Left renal cortex interstitium (tissue), 4 donors: ENCODE measurements at places on chromosomes 16 and 17. TPM values are rescaled to one million over a fixed set of nuclear protein-coding genes. Genes with fewer than 3 reads are reported as not detected.

Gene ZG16B
- polyA plus RNA-seq, result 0.19 TPM

GRCh38 chr17:55872374-55872773 is 121.5 kb downstream of the PCTP start:
- DNase-seq, result no peak

Gene PCGF2
- polyA plus RNA-seq, result 91.7 TPM

Gene FBXW10
- 0.83 TPM for polyA plus RNA-seq

DNA sequence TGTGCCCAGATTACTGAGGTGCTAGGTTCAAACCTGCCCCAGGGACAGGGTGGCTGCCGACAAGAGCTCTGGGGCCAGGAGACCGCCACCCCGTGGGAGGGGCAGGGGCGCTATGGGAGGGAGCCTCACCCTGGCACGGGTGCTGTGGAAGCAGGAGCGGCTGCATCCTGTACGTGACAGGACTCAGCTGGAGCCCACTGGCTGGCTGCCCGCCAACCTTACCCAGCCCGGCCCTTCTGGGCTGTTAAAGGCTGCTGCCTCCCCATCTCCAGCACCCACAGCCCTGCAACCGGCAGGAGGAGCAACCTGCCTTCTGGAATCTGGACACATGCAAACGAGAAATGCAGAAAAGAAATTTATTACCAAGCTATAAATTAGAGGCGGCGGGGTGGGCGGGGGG is 11.2 kb downstream of the PAM16 start:
- no peak for DNase-seq

GRCh38 chr16:77190190-77190477 is 856 bp upstream of the MON1B start:
- no peak for DNase-seq

- no peak for DNase-seq
These were observed 50.1 kb downstream of the XPO6 start for GRCh38 chr16:28161626-28162025.

DNA sequence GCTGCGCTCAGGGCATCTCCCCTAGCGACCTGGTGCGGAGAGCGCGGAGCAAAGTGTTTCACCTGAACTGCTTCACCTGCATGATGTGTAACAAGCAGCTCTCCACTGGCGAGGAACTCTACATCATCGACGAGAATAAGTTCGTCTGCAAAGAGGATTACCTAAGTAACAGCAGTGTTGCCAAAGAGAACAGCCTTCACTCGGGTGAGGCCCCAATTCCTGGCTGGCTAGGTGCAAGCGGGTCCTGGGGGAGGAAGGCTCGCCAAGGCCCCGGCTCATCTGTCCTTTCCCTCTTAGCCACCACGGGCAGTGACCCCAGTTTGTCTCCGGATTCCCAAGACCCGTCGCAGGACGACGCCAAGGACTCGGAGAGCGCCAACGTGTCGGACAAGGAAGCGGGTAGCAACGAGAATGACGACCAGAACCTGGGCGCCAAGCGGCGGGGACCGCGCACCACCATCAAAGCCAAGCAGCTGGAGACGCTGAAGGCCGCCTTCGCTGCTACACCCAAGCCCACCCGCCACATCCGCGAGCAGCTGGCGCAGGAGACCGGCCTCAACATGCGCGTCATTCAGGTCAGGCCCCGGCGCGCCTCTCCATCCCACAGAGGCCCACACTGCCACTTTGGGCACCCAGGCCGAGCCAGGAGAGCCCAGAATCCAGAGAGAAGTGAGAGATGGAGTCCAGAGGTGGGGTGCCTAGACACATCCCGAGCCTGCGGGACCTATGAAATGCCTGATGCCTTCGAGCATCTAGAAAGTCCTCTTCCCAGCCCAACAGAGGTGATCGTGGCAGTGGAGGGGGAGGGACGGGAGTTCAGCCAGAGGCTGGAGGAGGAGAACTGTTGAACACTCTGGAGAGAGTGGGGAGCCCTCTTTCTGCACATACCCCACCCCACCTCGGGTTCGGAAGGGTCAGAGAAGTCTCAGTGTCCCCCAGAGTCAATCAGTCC is 3.3 kb downstream of the LHX1 start:
- DNase-seq, result no peak

DNA sequence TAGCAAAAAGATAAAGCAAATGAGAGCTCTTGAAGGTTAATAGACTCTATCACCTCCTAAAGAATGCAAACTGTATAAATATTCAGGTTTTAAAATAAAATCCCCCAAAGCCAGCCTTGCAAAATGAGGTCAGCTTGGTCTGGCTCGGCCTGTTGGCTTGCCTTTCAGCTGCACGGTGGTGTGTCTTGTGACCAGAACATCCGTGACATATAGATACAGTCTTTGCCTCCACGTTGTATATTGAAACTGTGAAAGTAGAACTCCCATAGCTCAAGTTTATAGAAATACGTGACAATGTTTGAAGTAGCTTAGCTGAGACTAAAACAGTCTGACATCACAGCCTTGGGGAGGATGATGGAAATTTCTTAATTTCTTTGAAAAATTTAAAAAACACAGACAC is 236.6 kb upstream of the MYOCD start:
- DNase-seq, result no peak

- DNase-seq, result no peak
These were observed 29.9 kb downstream of the MIS12 start for GRCh38 chr17:5516060-5516792.

- no peak for DNase-seq
These were observed 15.5 kb downstream of the FZD2 start for GRCh38 chr17:44572801-44573200.

- DNase-seq, result no peak
These were observed 10.9 kb downstream of the SLC9A5 start for GRCh38 chr16:67259705-67260104.
